Effector CD8-positive, alpha-beta T cell (primary cell): ENCODE measurements at places on chromosomes 3 and 15.

DNA sequence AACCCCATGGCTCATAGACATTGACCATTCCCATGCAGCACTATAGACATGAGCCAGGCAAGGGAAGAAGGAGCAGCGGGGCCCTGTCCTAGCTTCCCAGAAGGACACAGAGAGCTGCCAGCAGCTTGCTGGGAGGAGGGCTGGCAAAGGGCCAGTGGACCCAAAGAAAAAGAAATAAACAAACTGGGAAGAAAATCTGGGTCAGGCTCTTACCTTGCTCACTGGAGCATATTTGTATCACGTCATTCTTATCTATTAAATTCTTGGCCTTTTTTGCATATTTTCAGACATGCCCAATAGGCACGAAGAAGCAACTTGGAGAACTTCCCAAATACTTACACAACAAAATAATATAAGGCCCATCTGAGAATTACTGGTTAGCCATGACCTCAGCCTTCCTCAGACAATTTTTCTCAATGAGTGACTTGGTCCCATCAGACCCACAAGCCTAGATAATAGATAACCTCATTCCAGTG, 28.4 kb downstream of the RASGRP1 start:
- DNase-seq, result no peak

DNA sequence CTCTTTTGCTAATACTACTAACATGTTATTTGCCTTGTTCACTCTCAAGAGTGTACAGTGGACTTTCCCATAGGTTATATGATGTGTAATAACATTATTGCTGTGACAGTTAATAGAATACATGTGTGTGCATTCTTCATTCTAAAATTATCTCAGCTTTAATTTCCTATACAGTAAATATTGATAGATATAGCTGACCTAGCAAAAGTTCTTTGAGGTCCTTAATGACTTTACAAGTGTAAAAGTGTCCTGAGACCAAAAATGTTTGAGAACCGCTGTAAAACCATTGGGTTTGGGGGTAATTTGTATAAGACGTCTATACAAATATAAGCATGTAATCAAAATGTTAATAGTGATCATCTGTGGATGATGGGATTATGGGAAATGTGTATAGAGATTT, 469.5 kb upstream of the PROK2 start:
- DNase-seq, result no peak

- DNase-seq, result no peak
Measured at GRCh38 chr15:63495343-63495742, 9.1 kb upstream of the USP3 start.

DNA sequence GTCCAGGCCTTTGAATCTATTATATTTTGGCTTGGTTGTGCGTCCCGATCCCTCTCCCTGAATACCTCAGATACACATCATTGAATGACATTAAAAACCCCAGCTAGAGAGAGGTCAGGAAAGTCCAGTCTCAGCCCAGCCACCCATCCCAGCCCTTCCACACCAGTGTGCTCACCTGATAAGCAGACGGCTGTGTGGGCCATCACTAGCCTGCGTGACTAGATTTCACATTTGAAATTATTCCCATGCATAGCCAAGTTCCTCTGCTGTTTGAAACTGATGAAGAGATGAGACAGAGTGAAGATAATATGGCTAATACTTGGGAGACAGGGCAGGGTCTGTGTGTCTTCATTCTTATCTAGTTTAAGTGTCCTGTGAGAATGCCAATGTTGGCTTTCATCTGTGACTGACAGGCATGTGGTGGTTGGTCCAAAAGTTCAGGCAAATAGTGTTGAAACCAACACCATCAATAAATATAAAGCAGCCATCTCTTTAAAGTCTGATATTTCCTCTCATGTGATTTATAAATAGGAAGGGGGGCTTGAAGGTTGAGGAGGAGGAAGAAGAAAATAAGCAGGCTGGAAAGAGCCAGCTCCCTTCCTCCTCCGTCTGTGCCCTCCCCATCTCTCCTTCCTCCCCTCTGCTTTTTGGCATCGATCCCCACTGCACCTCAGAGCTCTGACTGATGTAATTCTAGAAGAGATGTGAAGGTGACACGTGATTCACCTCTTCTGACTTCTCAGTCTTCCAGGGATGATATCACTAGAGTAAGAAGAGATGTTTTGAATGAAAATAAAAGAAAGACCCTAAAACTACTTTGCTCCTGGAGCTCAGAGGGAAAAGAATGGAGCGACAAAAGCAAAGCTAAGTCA, 5.1 kb downstream of the FAM43A start:
- no peak for DNase-seq

GRCh38 chr3:38960953-38961622, 90.7 kb downstream of the SCN11A start:
- no peak for DNase-seq

DNA sequence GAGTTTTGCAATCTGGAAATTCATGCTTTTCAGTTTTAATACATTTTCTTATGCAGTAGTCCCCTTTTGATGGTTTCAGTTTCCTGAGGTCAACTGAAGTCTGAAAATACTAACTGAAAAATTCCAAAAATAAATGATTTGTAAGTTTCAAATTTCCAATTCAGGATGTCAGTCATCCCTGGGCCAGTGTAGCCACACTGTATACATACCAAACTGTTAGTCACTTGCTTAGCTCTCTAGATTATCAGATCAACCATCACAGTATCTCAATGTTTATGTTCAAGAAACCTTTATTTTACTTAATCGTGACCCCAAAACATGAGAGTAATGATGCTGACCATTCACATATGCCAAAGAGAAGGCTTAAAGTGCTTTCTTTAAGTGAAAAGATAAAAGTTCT, 715.5 kb downstream of the GBE1 start:
- DNase-seq, result no peak

GRCh38 chr15:55742927-55743728, at the start of gene PRTG:
Gene PRTG, minus strand, starts transcription at chr15:55743152. Its CDS starts 221 bp downstream, at chr15:55742931.
- DNase-seq, result no peak
